LoVo (cell line): ENCODE measurements at places on chromosomes 5 and 9.
A peak's percentile ranks its signal among the peaks of the same experiment; 100 is the strongest.

GRCh38 chr9:129814432-129815223 is 9.3 kb downstream of the TOR1A start:
- DNase-seq: no peak

DNA sequence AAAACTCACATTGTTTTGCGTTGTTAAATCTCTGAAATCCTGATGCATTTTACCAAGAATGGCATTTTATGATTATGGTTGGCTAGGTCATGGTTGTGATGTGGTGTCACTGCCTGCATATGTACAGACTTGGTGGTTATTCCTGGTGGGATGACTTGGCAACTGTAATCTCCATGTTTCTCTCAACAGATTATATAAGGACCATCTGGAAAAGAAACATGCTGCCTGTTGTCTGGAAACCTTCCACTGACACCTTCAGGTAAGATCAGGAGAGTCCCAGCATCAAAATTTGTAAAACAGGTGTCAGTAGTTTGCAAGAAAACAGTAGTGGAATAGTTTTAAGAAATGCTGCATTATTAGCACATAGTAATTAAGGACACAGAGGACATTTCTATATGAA is 3.0 kb upstream of the ACER2 start:
- no peak for DNase-seq

DNA sequence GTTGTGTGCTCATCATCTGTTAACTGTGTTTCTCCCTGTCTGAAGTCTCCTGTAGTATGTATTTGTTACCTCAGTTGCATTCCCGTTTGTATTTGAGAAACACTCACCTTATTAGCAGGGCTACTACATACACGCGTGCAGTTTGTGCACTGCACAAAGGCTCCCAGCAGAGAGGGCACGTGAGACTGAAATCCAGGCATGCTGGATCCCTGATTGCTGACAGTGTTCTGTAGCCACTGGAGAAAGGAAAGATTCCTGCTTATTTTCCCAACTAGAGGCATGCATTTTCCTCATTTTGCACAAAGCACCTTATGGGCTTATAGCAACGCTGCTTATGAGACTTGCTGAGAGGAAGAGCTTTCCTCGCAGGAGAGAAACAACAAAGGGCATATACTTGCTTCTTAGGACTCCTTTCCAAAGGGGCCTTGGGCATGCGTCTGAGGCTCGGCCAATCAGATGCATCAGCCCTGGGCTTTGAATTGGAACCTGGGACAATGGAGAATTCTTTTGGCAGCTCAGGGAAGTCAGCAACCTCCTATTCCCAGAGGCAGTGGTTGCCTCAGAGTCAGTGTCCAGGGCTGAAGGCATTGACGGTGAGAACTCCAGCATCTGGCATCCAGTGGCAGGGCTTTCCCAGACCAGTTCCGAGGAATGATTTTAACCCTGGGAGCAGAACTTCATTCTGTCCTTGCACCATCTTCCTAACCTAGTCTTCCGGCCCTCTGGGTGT is 9.9 kb upstream of the MEGF10 start:
- no peak for DNase-seq

GRCh38 chr5:110957934-110958333 is 113.6 kb upstream of the TSLP start:
- DNase-seq: no peak

- DNase-seq: peak; percentile 78
These were observed 724 bp upstream of the LYSMD3 start for GRCh38 chr5:90529939-90530677.

DNA sequence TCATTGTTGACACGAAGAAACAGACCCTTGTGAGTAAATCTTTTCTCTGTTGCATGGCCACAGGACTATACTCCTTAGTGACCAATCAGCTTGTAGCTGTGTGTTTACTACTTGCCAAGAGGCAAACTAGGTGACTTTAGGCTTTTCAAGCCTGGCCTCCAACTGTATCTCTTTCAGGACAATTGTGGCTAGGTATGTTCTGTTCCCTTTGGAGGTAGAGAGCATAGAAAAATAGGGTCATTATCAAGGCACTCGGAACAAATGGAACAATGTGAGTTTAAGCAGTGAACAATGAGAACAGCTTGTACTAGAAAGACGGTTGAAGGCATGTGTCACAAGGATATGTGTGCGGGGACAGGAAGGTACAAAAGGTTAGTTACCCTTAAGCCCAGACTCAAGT is 48.1 kb downstream of the SLC46A2 start:
- DNase-seq: no peak

GRCh38 chr9:133992780-133993634 is 883 bp upstream of the VAV2 start:
- peak; percentile 82 for DNase-seq

- DNase-seq: no peak
These were observed 18.1 kb downstream of the SLC12A2 start for GRCh38 chr5:128101676-128102075.

- DNase-seq: peak; percentile 2
These were observed 24.8 kb upstream of the LOX start for GRCh38 chr5:122102825-122103224.

- DNase-seq: no peak
These were observed 178.5 kb downstream of the NFIB start for GRCh38 chr9:14135421-14135820.

GRCh38 chr5:54594181-54594580 is 76.6 kb downstream of the SNX18 start:
- DNase-seq: no peak

GRCh38 chr5:31573494-31574142 is 41.5 kb downstream of the C5orf22 start:
- no peak for DNase-seq

GRCh38 chr9:136140966-136141365 is 22.3 kb upstream of the TMEM250 start:
- DNase-seq: no peak

GRCh38 chr5:96065685-96066385 is 104.2 kb upstream of the ELL2 start:
- DNase-seq: no peak

DNA sequence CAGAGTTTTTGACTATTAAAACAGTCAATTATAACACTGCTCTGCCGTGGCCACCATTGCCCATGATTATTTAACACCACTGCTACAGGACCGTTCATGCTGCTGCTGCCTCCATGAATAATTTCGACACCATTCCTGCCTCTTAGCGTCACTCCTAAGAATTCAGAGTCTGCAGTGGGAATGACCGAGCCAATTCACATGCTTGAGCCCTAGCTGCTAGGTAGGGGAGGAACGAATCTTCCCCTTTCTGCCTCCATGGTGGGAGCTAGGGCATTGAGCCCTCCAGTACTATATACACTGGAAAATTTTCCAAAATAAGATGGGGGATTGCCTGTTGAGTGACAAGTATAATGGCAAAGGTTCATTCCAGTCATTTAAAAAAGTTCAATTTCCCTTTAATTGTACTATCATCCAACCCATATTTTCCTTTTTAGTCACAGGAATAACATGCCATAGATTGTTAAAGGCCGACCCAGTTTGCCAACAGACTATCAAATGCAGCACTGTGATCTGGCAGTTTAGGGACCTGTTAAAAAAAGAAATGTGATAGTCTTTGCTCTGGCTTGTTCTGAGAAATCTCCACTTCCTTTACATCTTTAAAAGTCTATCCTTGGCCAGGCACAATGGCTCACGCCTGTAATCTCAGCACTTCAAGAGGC is 13.5 kb upstream of the B4GALT1 start:
- no peak for DNase-seq
